Peyer's patch (tissue), 4 donors: ENCODE measurements at places on chromosomes 11 and 22. TPM values are rescaled to one million over a fixed set of nuclear protein-coding genes. Genes with fewer than 3 reads are reported as not detected.
A peak's percentile ranks its signal among the peaks of the same experiment; 100 is the strongest.

- H3K36me3 ChIP-seq, result no peaks in the 10 kb centered on the region
- H3K4me3 ChIP-seq, result no peak overlapping the region
- no peak for DNase-seq
These were observed 9.3 kb upstream of the MIAT start for GRCh38 chr22:26648011-26648497.

DNA sequence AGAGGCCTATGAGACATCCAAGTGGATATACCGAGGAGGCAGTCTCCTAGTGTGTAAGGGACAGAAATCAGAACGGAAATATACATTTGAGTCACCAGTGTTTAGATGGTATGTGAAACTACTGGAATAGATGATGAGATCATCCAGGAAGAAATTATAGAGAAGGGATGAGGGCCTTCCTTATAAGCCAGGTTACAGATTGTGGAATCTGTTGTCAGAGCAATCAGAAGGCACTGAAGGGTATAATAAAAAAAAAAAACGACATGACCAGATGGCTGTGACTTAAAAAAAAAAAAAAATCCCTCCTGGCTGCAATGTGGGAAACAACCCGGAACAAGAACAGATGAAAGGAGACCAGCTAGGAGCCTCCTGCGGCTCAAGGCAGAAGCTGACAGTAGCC is 2.7 kb downstream of the MAJIN start:
- no peaks in the 10 kb centered on the region for H3K36me3 ChIP-seq
- no peak overlapping the region for H3K4me3 ChIP-seq
- peak overlapping the region; percentile 72 for H3K27ac ChIP-seq
- DNase-seq, result no peak

GRCh38 chr11:58921778-58922390 is 17.4 kb upstream of the GLYATL1 start:
- no peaks in the 10 kb centered on the region for H3K36me3 ChIP-seq
- no peak for DNase-seq
- no peak overlapping the region for H3K27ac ChIP-seq
- no peak overlapping the region for H3K4me3 ChIP-seq

- peak overlapping the region; percentile 47 for H3K4me3 ChIP-seq
- no peaks in the 10 kb centered on the region for H3K27me3 ChIP-seq
- H3K4me1 ChIP-seq, result peaks cover 16% of the 10 kb centered on the region
- H3K27ac ChIP-seq, result no peak overlapping the region
- H3K36me3 ChIP-seq, result no peaks in the 10 kb centered on the region
These were observed 727 bp downstream of the OSBP2 start for GRCh38 chr22:30695351-30695851.

DNA sequence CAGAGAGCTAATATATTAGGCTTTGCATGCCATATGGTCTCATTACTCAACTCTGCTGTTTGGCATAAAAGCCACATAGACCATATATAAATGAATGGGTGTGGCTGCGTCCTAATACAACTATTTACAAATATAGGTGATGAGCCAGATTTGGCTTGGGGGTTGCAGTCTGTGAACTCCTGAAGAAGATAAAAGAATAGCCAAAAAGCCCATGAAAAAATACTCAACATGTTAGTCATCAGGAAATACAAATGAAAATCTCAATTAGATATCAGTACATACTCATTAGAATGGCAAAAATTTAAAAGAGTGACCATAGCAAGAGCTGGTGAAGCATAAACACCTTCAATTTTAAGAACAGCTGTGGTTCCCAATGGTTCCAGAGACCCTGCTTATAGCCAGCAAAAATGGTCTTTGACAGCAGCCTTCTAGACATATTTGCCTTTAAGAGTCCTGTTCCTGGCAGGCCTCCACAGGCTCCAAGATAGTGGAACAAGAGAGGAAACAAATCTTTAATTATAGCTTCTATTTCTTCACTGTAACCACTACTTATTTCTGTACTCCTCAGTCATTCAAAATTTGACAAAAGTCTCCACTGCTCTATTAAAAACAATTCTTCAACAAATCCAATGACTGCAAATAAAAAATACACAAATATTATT is 16.1 kb downstream of the C2CD3 start:
- no peak overlapping the region for H3K27ac ChIP-seq
- H3K4me1 ChIP-seq, result no peaks in the 10 kb centered on the region
- no peaks in the 10 kb centered on the region for H3K36me3 ChIP-seq
- H3K4me3 ChIP-seq, result no peak overlapping the region
- no peaks in the 10 kb centered on the region for H3K27me3 ChIP-seq

- no peaks in the 10 kb centered on the region for H3K36me3 ChIP-seq
- DNase-seq, result no peak
- H3K4me1 ChIP-seq, result no peaks in the 10 kb centered on the region
- H3K27ac ChIP-seq, result no peak overlapping the region
- no peaks in the 10 kb centered on the region for H3K27me3 ChIP-seq
- H3K4me3 ChIP-seq, result no peak overlapping the region
These were observed 110.5 kb downstream of the ZNF280B start for GRCh38 chr22:22397875-22398524.

FERMT3 gene
- 23.2 TPM for total RNA-seq

GRCh38 chr11:23856654-23857053 is 640.2 kb upstream of the LUZP2 start:
- DNase-seq, result no peak
- H3K4me1 ChIP-seq, result no peaks in the 10 kb centered on the region
- H3K4me3 ChIP-seq, result no peak overlapping the region
- no peaks in the 10 kb centered on the region for H3K27me3 ChIP-seq

DNA sequence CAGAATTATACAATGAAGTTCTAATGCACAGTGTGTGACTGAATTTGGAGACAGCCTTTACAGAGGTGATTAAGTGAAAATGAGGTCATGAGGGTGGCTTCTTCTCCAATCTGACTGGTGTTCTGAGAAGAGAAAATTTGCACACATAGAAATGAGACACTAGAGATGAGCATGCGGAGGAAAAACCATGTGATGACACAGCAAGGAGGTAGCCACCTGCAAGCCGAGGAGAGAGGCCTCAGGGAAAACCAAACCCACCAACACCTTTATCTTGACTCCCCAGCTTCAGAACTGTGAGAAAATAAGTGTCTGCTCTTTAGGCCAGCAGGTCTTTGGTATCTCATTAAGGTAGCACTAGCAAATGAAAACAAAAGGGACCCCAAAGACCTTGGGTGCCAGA is 93.2 kb downstream of the GGTLC2 start:
- no peaks in the 10 kb centered on the region for H3K36me3 ChIP-seq
- H3K27me3 ChIP-seq, result no peaks in the 10 kb centered on the region
- H3K4me1 ChIP-seq, result no peaks in the 10 kb centered on the region
- H3K27ac ChIP-seq, result no peak overlapping the region
- no peak overlapping the region for H3K4me3 ChIP-seq
- no peak for DNase-seq

DNA sequence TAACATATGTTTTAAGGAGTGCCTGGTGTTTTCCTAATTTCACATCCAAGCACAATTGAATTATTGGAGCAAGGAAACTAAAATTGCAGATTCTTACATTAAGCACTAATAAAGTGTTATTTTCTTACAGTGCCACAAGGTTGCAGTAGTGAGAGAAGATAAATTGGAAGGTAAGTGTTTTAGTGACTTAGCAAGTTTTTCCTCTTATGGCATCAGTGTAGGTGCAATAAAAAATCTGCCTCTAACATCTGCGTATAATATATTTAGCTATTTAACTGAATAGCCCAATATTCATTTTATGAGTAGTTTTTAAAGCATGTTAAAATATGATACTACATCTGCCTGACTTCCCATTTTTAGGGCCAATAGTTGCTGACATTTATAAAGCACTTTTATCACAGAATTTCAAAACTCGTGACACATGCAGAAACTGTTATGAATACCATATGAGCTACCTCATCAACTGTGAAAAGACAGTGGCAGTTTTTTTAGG is 19.0 kb downstream of the POLD3 start:
- no peak for DNase-seq
- H3K27ac ChIP-seq, result no peak overlapping the region
- no peaks in the 10 kb centered on the region for H3K4me1 ChIP-seq
- no peaks in the 10 kb centered on the region for H3K27me3 ChIP-seq

DNA sequence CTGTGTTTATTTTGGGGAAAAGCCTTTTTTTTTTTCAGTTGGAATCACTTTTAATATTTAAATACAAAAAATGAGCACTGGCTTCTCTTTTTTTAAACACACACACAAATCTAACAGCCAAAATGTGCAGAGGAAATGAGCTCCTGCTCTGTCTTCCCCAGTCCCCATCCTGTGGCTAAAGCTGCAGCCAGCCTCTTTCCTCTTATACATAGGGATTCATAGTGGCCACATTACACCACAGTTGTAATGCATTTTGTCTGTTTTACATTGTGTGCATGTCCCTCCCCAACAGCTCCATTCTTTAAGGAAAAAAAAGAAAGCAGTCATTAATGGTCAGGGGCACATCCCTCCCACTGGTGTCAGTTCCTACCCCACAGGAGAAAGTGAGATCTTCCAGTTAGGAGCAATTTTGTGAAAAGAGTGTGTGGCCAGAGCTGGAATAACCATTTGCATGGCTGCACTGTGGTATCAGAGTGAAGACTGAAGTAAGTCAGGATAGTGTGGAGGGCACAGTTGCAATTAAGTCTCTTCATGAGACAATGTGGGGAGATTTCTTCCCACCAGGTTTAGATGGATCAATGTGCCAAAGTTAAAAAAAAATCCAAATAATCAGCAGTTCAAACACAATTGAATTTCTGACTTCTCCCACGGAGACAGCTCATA is 220.6 kb downstream of the TMEM135 start:
- DNase-seq, result no peak
- H3K4me1 ChIP-seq, result no peaks in the 10 kb centered on the region
- H3K27ac ChIP-seq, result no peak overlapping the region
- H3K27me3 ChIP-seq, result no peaks in the 10 kb centered on the region

DNA sequence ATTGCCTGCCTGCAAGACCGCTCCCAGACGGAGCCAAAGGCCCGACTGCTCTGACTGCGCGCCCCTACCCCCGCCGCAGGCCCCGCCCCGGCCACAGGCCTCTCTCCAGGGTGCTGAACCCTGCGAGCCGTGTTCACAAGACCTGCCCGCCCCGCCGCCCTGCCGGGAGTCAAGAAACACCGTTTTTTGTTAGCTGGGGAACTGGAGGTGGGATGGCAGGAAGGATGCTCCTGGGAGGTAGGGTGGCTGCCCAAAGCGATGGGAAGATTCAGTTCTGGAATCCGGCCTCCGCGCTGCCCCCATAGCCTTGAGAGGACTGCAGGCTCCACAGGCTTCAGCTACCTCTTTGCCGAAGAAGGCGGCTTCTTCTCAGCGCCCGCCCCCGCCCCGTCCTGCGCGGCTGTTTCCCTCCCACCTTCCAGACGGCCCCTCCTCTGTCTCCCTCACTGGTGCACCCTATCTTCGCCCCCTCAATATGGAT is 2.7 kb upstream of the PDE2A start:
- no peak overlapping the region for H3K4me3 ChIP-seq
- DNase-seq, result peak; percentile 69
- no peaks in the 10 kb centered on the region for H3K4me1 ChIP-seq
- no peaks in the 10 kb centered on the region for H3K36me3 ChIP-seq

DNA sequence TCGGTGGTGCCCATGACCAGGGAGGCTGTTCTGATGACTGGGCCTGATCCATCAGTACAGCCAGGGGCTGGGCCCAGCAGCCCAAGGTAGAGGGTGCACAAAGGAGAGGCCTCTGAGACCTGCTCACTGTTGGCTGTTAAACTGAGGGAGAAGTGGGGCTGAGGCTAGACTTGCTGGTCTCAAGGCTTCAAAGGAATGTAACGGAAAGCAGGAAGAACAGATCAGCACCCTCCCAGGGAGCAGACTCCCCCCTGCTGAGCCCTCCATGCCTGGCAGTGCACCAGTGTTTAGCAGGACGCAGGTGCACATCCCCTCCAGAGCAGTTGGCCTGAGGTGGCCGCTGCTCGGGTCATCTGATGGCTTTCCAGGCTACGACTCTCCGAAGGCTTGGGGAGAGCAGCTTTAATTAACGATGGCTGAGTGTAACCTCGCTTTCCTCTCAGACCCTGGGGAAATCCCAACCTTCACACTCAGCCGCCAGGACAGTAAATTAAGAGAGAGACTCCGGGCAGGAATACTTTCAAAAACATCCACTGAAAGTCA is 255.7 kb upstream of the NARS2 start:
- no peaks in the 10 kb centered on the region for H3K27me3 ChIP-seq
- DNase-seq, result no peak
- H3K4me1 ChIP-seq, result no peaks in the 10 kb centered on the region
- no peaks in the 10 kb centered on the region for H3K36me3 ChIP-seq
- no peak overlapping the region for H3K27ac ChIP-seq

VSIG10L2 gene
- not detected for total RNA-seq

LGR4 gene
- total RNA-seq, result 29.7 TPM

CCDC188 gene
- 6.6 TPM for total RNA-seq

- no peak overlapping the region for H3K27ac ChIP-seq
- H3K36me3 ChIP-seq, result no peaks in the 10 kb centered on the region
- H3K27me3 ChIP-seq, result no peaks in the 10 kb centered on the region
- peaks cover 22% of the 10 kb centered on the region for H3K4me1 ChIP-seq
- DNase-seq, result peak; percentile 21
These were observed 8.4 kb downstream of the LRRC10B start for GRCh38 chr11:61516675-61517572.
